ENCODE measurements at places on chromosomes 3 and 15. TPM values are rescaled to one million over a fixed set of nuclear protein-coding genes. Genes with fewer than 3 reads are reported as not detected.

BLOC1S6 gene
- total RNA-seq = 41.7 TPM

CCDC66 gene
- total RNA-seq = 36.2 TPM

GPR87 gene
- total RNA-seq = 3.3 TPM

AMIGO3 gene
- total RNA-seq = not detected

ACAN gene
- total RNA-seq = 0.13 TPM

ASB14 gene
- not detected for total RNA-seq

KIF7 gene
- total RNA-seq = 26.6 TPM
